ENCODE measurements at places on chromosomes 1 and 21.
A peak's percentile ranks its signal among the peaks of the same experiment; 100 is the strongest.

DNA sequence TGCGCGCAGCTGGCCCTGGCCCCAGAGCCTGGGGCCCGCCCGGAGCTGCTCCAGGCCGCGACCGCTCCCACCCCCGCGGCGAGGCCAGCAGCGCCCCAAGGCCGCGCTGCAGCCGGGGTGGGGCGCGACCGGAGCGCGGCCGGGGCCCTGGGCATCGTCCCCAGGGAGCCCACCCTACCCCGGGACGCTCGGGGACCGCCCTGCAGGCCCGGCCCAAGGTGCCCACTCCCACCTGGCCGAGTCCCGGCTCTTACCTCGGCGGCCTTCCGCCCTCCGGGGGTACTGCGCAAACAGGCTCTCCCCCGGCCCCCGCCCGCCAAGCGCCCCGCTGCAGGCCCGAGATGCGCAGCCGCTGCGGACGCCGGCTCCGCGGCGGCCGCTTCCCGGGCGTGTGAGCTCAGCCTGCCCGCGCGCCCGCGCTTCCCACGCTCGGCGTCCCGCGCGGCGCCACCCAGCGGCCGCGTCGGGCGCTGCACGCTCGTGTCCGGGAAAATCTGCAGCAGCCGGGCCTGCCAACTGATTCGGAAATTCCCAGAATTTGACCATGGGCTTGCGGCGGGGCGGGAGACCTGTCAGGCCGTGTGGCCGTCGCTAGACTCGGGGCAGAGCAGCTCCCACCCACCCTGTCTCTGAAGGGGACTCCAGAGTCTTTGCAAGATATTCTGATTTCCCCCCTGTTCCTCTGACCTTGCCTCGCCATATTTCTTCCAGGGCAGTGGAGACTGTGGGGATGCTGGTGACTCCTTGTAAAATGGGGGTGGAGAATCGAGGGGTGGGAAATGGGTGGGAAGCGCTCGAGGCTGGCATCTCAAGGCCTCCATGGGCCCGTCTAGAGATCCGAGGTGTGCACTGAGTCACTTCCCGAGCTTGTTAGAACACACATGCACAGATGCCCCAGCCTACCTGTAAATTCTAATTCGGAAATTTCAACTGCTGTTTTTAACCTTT lies 41.9 kb downstream of the CD34 start:
- H3K27ac ChIP-seq = no peak overlapping the region
- DNase-seq = peak; percentile 81
- peak overlapping the region; percentile 70 for H3K4me3 ChIP-seq

DNA sequence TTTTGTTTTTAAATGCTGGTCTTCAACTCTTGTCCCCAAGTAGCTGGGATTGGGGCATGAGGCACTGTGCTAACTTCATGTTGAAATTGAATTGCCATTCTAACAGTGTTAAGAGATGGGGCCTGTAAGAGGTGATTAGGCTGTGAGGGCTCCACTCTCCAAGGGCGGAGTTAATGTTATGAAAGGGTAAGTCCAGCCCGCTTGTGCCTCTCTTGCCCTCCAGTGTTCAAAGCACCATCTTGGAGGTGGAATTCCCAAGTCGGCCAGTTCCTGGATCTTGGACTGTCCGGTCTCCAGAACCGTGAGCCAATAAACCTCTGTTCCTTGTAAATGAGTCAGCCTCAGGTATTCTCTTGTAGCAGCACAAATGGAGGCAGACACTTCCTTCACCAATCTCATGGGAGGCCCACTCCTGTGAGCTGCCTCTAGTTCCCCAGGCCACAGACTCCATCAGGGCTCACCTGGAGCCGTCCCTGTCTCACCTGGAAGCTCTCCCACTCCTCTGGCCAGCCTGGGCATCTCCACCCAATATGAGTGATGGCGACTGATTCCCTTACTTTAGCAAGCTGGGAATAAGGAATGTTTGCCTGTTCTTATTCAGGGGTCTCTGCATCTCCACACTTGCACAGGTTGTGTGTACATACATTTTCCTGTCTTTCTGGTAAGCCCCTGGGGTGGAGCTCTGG lies 15.5 kb downstream of the IBA57 start:
- no peak for DNase-seq
- no peaks in the 10 kb centered on the region for H3K4me1 ChIP-seq
- H3K36me3 ChIP-seq = peaks cover 27% of the 10 kb centered on the region
- no peaks in the 10 kb centered on the region for H3K27me3 ChIP-seq

- DNase-seq = peak; percentile 62
- H3K27me3 ChIP-seq = no peaks in the 10 kb centered on the region
- peaks cover 10% of the 10 kb centered on the region for H3K4me1 ChIP-seq
- peaks cover 12% of the 10 kb centered on the region for H3K36me3 ChIP-seq
- H3K4me3 ChIP-seq = no peak overlapping the region
- peak overlapping the region; percentile 75 for H3K27ac ChIP-seq
Measured at GRCh38 chr1:235404190-235404589, 37.0 kb downstream of the TBCE start.

- no peaks in the 10 kb centered on the region for H3K27me3 ChIP-seq
- no peaks in the 10 kb centered on the region for H3K4me1 ChIP-seq
- no peak overlapping the region for H3K4me3 ChIP-seq
- no peak overlapping the region for H3K27ac ChIP-seq
- peaks cover 13% of the 10 kb centered on the region for H3K36me3 ChIP-seq
- DNase-seq = no peak
Measured at GRCh38 chr1:52455686-52456085, 51.3 kb downstream of the PRPF38A start.

GRCh38 chr1:241787691-241788090 lies 60.3 kb upstream of the EXO1 start:
- no peaks in the 10 kb centered on the region for H3K4me1 ChIP-seq
- peaks cover 7% of the 10 kb centered on the region for H3K27me3 ChIP-seq

- H3K4me1 ChIP-seq = peaks cover 31% of the 10 kb centered on the region
- H3K27me3 ChIP-seq = no peaks in the 10 kb centered on the region
- no peak for DNase-seq
- no peak overlapping the region for H3K4me3 ChIP-seq
- H3K27ac ChIP-seq = no peak overlapping the region
Measured at GRCh38 chr1:178531887-178532286, 19.0 kb downstream of the TEX35 start.

GRCh38 chr21:27372381-27372780 lies 405.5 kb upstream of the ADAMTS5 start:
- H3K4me3 ChIP-seq = no peak overlapping the region
- H3K27me3 ChIP-seq = no peaks in the 10 kb centered on the region
- no peak for DNase-seq
- no peaks in the 10 kb centered on the region for H3K36me3 ChIP-seq
- H3K27ac ChIP-seq = no peak overlapping the region
- no peaks in the 10 kb centered on the region for H3K4me1 ChIP-seq

GRCh38 chr21:29072873-29073221 lies 601 bp downstream of the CCT8 start:
- H3K4me3 ChIP-seq = peak overlapping the region; percentile 94
- peaks cover 6% of the 10 kb centered on the region for H3K36me3 ChIP-seq
- DNase-seq = peak; percentile 72
- H3K27ac ChIP-seq = peak overlapping the region; percentile 94

DNA sequence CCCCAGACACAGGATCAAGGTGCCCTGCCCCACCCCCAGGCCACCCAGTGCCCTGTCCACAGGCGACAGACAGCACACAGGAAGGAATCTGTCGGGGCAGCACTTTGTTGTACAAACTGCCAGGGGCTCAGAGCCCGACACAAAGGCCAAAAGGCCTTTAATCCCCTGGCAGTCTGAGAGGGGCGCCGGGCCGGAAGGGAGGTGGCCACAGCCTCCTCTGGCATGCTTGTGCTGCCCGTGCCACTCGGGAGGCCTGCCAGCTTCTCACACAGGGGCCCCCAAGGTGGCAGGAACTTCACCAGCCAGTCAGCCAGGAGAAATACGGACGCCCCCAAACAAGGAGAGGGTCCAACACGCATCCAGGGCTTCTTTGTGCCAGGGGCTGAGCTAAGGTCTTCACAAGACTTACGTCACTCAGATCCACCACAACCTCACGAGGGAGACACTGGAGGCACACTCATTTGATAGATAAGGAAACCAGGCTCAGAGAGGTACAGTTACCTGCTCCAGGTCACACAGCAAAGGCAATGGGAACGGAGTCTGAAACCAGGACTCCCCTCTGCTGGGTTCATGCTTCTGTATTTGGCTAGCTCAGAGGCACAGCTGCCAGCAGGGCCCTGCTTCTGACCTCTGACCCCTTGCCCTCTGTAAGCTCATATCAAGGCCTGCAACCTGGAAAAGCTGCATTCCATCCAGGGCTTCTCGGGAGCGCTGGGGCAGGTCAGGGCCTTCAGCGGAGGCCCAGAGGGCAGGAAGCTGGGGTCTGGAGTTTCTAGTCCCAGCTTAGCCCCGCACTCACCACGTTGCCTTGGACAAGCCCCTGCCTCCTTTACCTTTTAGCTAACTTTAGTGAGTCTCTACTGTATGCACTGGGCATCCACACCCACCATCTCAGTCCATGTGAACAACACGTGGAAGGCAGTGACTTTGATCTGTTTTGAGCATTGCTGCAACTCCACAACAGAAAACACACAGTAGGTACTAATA lies 34.8 kb downstream of the HSPG2 start:
- H3K4me3 ChIP-seq = no peak overlapping the region
- H3K27me3 ChIP-seq = no peaks in the 10 kb centered on the region
- H3K27ac ChIP-seq = peak overlapping the region; percentile 53
- peaks cover 57% of the 10 kb centered on the region for H3K4me1 ChIP-seq
- peaks cover 59% of the 10 kb centered on the region for H3K36me3 ChIP-seq

- peaks cover 35% of the 10 kb centered on the region for H3K36me3 ChIP-seq
- no peaks in the 10 kb centered on the region for H3K27me3 ChIP-seq
- no peaks in the 10 kb centered on the region for H3K4me1 ChIP-seq
- no peak for DNase-seq
- H3K4me3 ChIP-seq = no peak overlapping the region
Measured at GRCh38 chr1:160225345-160225744, 20.2 kb downstream of the PEA15 start.

DNA sequence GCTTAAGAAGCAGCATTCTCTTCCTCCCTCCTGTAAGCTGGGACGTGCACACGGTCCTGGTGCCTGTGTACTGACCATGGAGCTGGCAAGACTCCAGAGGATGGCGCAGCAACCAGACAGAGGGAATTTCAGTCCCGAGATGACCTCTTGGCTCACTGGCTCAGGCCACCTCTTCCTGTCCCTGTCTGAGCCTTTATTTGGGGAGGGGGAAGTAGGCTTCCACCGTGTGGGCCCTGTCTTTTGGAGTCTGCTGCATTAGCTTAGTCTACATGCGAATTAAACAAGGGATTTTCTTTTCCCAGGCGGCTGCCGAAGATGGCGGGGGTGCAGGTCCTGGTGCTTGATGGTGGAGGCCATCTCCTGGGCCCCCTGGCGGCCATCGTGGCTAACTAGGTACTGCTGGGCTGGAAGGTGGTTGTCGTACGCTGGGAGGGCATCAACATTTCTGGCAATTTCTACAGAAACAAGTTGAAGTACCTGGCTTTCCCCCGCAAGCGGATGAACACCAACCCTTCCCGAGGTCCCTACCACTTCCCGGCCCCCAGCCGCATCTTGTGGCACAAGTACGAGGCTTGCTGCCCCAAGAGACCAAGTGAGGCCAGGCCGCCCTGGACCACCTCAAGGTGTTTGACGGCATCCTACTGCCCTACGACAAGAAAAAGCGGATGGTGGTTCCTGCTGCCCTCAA lies 10.2 kb downstream of the IL24 start:
- peaks cover 12% of the 10 kb centered on the region for H3K4me1 ChIP-seq
- peaks cover 14% of the 10 kb centered on the region for H3K27me3 ChIP-seq
- no peak overlapping the region for H3K4me3 ChIP-seq
- H3K36me3 ChIP-seq = no peaks in the 10 kb centered on the region

GRCh38 chr1:59292562-59292961 lies 4.3 kb upstream of the FGGY start:
- no peaks in the 10 kb centered on the region for H3K27me3 ChIP-seq
- no peak overlapping the region for H3K4me3 ChIP-seq
- no peaks in the 10 kb centered on the region for H3K36me3 ChIP-seq
- peak; percentile 98 for DNase-seq

GRCh38 chr1:220380885-220381284 lies 108.6 kb upstream of the RAB3GAP2 start:
- H3K27ac ChIP-seq = no peak overlapping the region
- H3K27me3 ChIP-seq = peaks cover 4% of the 10 kb centered on the region
- H3K4me1 ChIP-seq = no peaks in the 10 kb centered on the region
- H3K36me3 ChIP-seq = no peaks in the 10 kb centered on the region
- DNase-seq = no peak

DNA sequence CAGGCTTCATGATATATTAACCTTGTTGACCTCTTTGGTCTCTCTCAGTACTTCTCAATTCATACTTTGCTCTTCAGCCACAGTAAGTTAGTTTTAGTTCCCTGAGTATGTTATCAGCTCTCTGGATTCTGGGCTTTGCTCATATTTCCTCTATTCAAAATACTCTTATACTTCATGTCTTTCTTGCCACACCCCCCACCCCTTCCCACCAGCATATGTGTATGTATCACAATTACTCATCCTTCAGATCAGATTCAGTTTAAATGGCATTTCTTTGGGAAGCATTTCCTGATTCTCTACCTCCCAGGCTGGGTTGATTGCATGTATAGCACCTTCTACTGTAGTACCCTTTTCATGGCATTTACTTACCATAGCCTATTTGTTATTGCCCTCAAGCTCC lies 28.3 kb downstream of the SLC30A7 start:
- DNase-seq = no peak
- H3K27ac ChIP-seq = no peak overlapping the region
- no peaks in the 10 kb centered on the region for H3K27me3 ChIP-seq
- H3K4me1 ChIP-seq = no peaks in the 10 kb centered on the region
- H3K36me3 ChIP-seq = peaks cover 65% of the 10 kb centered on the region
- no peak overlapping the region for H3K4me3 ChIP-seq

- H3K36me3 ChIP-seq = no peaks in the 10 kb centered on the region
- DNase-seq = no peak
- H3K27me3 ChIP-seq = no peaks in the 10 kb centered on the region
- H3K4me1 ChIP-seq = peaks cover 28% of the 10 kb centered on the region
- peak overlapping the region; percentile 33 for H3K27ac ChIP-seq
Measured at GRCh38 chr1:41752514-41753170, 166.1 kb downstream of the HIVEP3 start.

GRCh38 chr1:197868751-197869489 lies 33.5 kb upstream of the C1orf53 start:
- no peak overlapping the region for H3K27ac ChIP-seq
- peak; percentile 64 for DNase-seq
- H3K4me3 ChIP-seq = no peak overlapping the region

GRCh38 chr1:148347781-148348180 lies 135.3 kb downstream of the PPIAL4G start:
- H3K36me3 ChIP-seq = no peaks in the 10 kb centered on the region
- peaks cover 33% of the 10 kb centered on the region for H3K27me3 ChIP-seq
- no peak overlapping the region for H3K4me3 ChIP-seq
- no peak for DNase-seq
